ENCODE measurements at places on chromosomes 6 and 20. TPM values are rescaled to one million over a fixed set of nuclear protein-coding genes. Genes with fewer than 3 reads are reported as not detected.
A peak's percentile ranks its signal among the peaks of the same experiment; 100 is the strongest.

Gene CCN6
- not detected for total RNA-seq

GRCh38 chr20:24089576-24089975, 101.0 kb upstream of the GGTLC1 start:
- peaks cover 26% of the 10 kb centered on the region for H3K4me1 ChIP-seq
- no peak for DNase-seq
- no peaks in the 10 kb centered on the region for H3K27me3 ChIP-seq
- H3K36me3 ChIP-seq: no peaks in the 10 kb centered on the region
- peak overlapping the region; percentile 65 for H3K27ac ChIP-seq
- no peak overlapping the region for H3K4me3 ChIP-seq

- no peaks in the 10 kb centered on the region for H3K27me3 ChIP-seq
- DNase-seq: peak; percentile 45
- H3K4me3 ChIP-seq: peak overlapping the region; percentile 79
- H3K4me1 ChIP-seq: peaks cover 40% of the 10 kb centered on the region
- peak overlapping the region; percentile 88 for H3K27ac ChIP-seq
Observed at GRCh38 chr6:27866357-27867050, 45.7 kb downstream of the OR2B2 start.

- no peaks in the 10 kb centered on the region for H3K27me3 ChIP-seq
- no peak for DNase-seq
- H3K36me3 ChIP-seq: peaks cover 10% of the 10 kb centered on the region
Observed at GRCh38 chr6:71387179-71387578, 98.6 kb downstream of the OGFRL1 start.

Gene GGT7
- total RNA-seq: 38.4 TPM

Gene F13A1
- total RNA-seq: 0.25 TPM

Gene C20orf96
- 52.8 TPM for total RNA-seq

DNA sequence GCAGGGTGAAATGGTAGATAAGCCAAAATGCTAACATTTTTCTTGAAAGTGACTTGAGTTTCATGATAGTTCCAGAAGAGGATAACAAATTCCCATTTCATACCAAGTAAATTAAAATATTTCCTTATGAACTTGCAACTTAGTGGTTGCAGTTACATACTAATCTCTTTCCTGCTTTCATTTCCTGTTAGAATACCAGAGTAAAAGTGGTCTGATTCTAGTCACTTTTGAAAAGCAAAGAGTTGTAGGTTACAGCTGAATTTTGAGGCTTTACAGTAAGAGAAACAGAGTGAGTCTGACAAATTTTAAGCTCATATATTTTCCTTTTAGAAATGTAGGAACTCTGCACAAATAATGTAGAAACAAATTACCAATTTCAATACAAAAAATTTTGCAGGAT, 117.4 kb downstream of the ZFAND3 start:
- no peak for DNase-seq
- peaks cover 4% of the 10 kb centered on the region for H3K36me3 ChIP-seq
- peaks cover 4% of the 10 kb centered on the region for H3K4me1 ChIP-seq
- no peak overlapping the region for H3K4me3 ChIP-seq
- peak overlapping the region; percentile 57 for H3K27ac ChIP-seq
- no peaks in the 10 kb centered on the region for H3K27me3 ChIP-seq

Gene NTSR1
- 0.71 TPM for total RNA-seq

DNA sequence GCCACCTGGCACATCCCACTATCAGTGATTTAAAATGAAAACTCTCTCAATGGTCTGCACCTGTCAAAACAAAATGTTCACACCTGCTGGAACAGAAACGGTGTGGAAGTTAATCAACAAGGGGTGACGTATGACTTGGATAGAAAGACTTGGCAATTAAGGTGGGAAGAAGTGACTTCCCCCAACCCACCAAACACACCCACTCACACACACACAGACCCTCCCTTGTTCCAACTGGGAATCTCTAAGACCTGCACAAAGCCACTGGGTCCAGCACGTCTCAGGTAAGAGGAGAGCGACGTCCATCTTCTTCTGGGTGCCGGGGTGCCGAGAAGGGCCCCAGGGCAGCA, 25.1 kb upstream of the TCFL5 start:
- H3K4me3 ChIP-seq: no peak overlapping the region
- H3K27me3 ChIP-seq: no peaks in the 10 kb centered on the region
- H3K27ac ChIP-seq: peak overlapping the region; percentile 1
- H3K4me1 ChIP-seq: peaks cover 7% of the 10 kb centered on the region
- H3K36me3 ChIP-seq: peaks cover 30% of the 10 kb centered on the region

DNA sequence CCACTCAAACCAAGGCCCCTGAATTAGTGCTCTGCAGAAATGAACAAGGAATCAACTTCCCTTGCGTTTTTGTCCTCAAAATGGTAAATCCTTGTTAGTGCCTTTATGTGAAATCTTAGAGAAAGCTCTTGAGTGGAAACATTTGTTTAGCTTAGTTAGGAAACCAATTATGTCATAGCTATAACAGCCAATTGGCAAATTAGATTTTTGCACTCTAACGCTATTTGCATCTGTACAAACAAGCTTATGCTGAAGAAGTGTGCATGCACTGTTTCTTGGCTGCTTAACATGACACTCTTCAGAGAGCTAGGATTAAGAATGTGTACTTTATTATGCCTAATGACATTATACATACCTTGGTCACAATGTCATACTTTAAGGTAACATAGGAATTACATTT, 622.6 kb upstream of the SLC35B3 start:
- H3K27me3 ChIP-seq: no peaks in the 10 kb centered on the region

GRCh38 chr6:42013134-42013516, 37.2 kb upstream of the TAF8 start:
- H3K4me3 ChIP-seq: no peak overlapping the region
- H3K27ac ChIP-seq: no peak overlapping the region
- no peaks in the 10 kb centered on the region for H3K27me3 ChIP-seq
- no peak for DNase-seq

Gene OOEP
- not detected for total RNA-seq

Gene CRIP3
- total RNA-seq: 2.9 TPM

GRCh38 chr6:31272836-31273626, 1.1 kb upstream of the HLA-C start:
- H3K4me3 ChIP-seq: peak overlapping the region; percentile 74
- no peak for DNase-seq
- peaks cover 73% of the 10 kb centered on the region for H3K27me3 ChIP-seq
- H3K4me1 ChIP-seq: peaks cover 6% of the 10 kb centered on the region

- no peaks in the 10 kb centered on the region for H3K27me3 ChIP-seq
- H3K4me1 ChIP-seq: no peaks in the 10 kb centered on the region
- H3K36me3 ChIP-seq: peaks cover 4% of the 10 kb centered on the region
- no peak overlapping the region for H3K4me3 ChIP-seq
- H3K27ac ChIP-seq: no peak overlapping the region
- DNase-seq: no peak
Observed at GRCh38 chr6:169406034-169406433, 152.4 kb upstream of the THBS2 start.

- H3K4me1 ChIP-seq: peaks cover 9% of the 10 kb centered on the region
- peaks cover 5% of the 10 kb centered on the region for H3K36me3 ChIP-seq
- no peak for DNase-seq
- H3K27ac ChIP-seq: no peak overlapping the region
Observed at GRCh38 chr6:56946368-56946767, 8.5 kb upstream of the BEND6 start.

Gene ADGRB3
- 13.9 TPM for total RNA-seq

- peaks cover 56% of the 10 kb centered on the region for H3K4me1 ChIP-seq
- no peaks in the 10 kb centered on the region for H3K36me3 ChIP-seq
- no peak for DNase-seq
- no peaks in the 10 kb centered on the region for H3K27me3 ChIP-seq
Observed at GRCh38 chr6:149035766-149036165, 281.7 kb upstream of the TAB2 start.

DNA sequence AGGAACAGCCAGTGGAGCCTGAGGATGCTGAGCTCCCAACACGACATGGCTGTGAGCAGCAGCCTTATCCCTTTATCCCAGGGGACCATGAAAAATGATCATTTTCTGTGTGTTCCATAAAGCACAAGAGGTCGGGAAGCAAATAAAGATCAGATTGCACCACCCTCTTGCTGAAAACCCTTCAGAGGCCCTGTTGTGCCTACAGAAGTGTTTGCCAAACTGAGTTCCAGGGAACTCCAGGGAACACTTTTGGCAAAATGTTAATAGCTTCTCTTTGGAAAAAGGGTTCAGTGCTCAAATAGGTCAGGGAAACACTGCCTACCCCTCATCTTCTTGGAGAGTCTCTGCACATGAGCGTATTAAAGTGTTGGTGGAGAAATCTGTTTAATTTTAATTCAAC, 24.4 kb downstream of the ARMC2 start:
- peaks cover 5% of the 10 kb centered on the region for H3K4me1 ChIP-seq
- H3K36me3 ChIP-seq: peaks cover 13% of the 10 kb centered on the region
- no peak overlapping the region for H3K27ac ChIP-seq
- no peak for DNase-seq

Gene KAT14
- total RNA-seq: 22.2 TPM

DNA sequence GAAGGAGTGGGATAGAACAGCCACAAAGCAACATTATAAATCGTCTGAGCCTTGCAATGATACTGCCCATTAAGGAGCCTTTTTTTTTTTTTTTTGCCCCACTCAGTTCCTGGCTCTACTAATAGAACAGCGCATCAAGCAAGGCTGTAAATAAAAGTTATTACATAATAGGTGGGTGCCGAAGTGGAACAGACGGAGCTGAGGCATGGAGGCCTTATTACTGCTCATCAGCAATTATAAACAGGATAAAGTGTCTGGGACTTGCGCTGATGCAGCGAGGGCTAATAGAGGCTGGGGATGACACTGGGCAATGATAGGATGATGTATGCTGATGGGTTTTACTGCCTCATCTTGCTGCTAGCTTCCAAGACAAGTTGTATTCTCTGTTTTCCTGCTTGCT, 272.1 kb downstream of the ZFAND3 start:
- peaks cover 15% of the 10 kb centered on the region for H3K36me3 ChIP-seq
- H3K27me3 ChIP-seq: no peaks in the 10 kb centered on the region

Gene WFDC5
- total RNA-seq: not detected

Gene ZNF334
- 31.8 TPM for total RNA-seq

GRCh38 chr6:123306334-123306733, 310.3 kb downstream of the CLVS2 start:
- DNase-seq: no peak
- no peaks in the 10 kb centered on the region for H3K36me3 ChIP-seq
- peak overlapping the region; percentile 70 for H3K27ac ChIP-seq
- no peak overlapping the region for H3K4me3 ChIP-seq

GRCh38 chr20:62618611-62619529, 23.4 kb upstream of the SLCO4A1 start:
- peaks cover 24% of the 10 kb centered on the region for H3K4me1 ChIP-seq
- H3K36me3 ChIP-seq: no peaks in the 10 kb centered on the region
- H3K27me3 ChIP-seq: peaks cover 7% of the 10 kb centered on the region
- DNase-seq: no peak
- no peak overlapping the region for H3K27ac ChIP-seq
- H3K4me3 ChIP-seq: no peak overlapping the region

DNA sequence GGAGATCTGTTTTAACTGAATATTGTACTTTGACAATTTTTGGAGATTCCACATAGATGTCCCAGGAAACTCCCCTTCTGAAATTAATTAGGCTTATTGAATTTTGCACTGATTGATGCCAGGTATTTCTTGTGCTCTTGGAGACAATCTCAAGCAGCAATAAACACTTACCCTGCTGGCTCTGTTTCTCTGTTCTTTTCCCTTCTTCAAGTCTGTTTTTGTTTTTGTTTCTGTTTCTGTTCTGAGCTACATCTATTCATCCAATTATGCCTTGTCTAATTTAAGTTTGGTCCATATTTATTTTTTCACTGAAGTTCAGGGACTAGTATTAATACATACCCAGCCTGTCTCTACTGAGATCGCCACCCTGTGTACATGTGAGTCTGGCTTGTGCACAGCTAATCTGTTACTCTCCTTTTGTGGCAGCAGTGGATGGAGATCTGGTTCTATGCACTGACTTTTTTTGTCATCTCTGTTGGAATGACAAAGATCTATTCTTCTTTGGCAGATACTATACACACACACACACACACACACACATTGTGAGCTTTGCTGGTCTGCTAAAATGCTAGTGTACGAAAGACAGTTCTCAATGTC, 51.9 kb downstream of the IL22RA2 start:
- no peaks in the 10 kb centered on the region for H3K4me1 ChIP-seq
- no peak overlapping the region for H3K27ac ChIP-seq
- H3K4me3 ChIP-seq: no peak overlapping the region

Gene C20orf144
- 0.09 TPM for total RNA-seq

DNA sequence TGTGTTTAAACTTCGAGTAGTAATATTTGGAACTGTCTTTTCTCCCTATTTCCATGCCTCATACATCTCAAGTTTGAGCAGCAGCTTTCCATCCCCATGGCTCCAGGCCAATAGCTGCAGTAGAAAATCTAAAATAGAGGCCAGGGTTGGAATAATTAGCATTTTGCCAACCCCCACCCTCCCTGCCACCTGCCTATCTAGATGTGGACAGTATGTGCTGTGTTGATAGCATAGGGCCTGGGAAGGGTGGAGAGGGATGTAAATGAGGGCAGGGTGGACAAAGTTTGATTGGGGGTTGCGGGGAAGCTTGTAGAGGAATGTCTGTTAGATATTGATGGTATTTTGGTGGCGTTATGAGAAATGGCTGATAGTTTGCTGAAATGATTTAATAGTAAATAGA, 5.6 kb downstream of the TOP1 start:
- H3K27ac ChIP-seq: peak overlapping the region; percentile 36
- H3K4me3 ChIP-seq: no peak overlapping the region
- no peak for DNase-seq
- H3K36me3 ChIP-seq: peaks cover 6% of the 10 kb centered on the region
- H3K27me3 ChIP-seq: no peaks in the 10 kb centered on the region

DNA sequence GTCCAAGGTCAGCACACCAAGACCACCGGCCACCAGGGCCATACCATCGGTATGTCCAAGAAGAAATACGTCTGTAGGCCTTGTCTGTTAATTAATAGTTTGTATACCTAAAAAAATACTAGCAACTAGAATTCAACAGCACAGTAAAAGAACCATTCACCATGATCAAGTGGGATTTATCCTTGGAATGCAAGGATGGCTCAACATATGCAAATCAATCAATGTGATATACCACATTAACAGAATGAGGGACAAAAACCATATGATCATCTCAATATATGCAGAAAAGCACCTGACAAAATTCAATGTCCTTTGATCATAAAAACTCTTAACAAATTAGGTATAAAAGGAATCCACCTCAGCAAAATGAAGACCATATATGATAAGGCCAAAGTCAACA, 24.4 kb downstream of the RPP40 start:
- H3K4me1 ChIP-seq: peaks cover 7% of the 10 kb centered on the region
- H3K36me3 ChIP-seq: peaks cover 19% of the 10 kb centered on the region
- no peaks in the 10 kb centered on the region for H3K27me3 ChIP-seq

GRCh38 chr20:20638878-20639277, 73.6 kb downstream of the RALGAPA2 start:
- no peak for DNase-seq
- H3K27ac ChIP-seq: no peak overlapping the region
- no peaks in the 10 kb centered on the region for H3K27me3 ChIP-seq
- no peaks in the 10 kb centered on the region for H3K4me1 ChIP-seq
- no peak overlapping the region for H3K4me3 ChIP-seq
- peaks cover 35% of the 10 kb centered on the region for H3K36me3 ChIP-seq

Gene SOBP
- 7.6 TPM for total RNA-seq

DNA sequence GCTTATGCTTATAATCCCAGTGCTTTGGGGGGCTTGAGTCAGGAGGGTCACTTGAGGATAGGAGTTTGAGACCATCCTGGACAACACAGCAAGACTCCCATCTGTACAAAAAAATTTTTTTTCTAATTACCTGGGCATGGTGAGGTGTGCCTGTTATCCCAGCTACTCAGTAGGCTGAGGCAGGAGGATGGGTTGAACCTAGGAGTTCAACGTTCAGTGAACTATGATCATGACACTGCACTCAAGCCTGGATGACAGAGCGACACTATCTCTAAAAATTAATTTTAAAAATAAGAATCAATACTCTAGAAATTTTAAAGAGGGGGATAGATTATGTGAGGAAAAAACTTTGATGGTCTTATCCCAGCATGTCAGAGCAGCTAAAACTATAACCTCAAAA, 44.1 kb downstream of the SLC23A2 start:
- DNase-seq: no peak
- H3K4me3 ChIP-seq: no peak overlapping the region
- peaks cover 8% of the 10 kb centered on the region for H3K4me1 ChIP-seq
